Peyer's patch (tissue), 4 donors: ENCODE measurements at places on chromosomes 7 and 10. TPM values are rescaled to one million over a fixed set of nuclear protein-coding genes. Genes with fewer than 3 reads are reported as not detected.

The BTBD16 gene
- total RNA-seq, result not detected

DNA sequence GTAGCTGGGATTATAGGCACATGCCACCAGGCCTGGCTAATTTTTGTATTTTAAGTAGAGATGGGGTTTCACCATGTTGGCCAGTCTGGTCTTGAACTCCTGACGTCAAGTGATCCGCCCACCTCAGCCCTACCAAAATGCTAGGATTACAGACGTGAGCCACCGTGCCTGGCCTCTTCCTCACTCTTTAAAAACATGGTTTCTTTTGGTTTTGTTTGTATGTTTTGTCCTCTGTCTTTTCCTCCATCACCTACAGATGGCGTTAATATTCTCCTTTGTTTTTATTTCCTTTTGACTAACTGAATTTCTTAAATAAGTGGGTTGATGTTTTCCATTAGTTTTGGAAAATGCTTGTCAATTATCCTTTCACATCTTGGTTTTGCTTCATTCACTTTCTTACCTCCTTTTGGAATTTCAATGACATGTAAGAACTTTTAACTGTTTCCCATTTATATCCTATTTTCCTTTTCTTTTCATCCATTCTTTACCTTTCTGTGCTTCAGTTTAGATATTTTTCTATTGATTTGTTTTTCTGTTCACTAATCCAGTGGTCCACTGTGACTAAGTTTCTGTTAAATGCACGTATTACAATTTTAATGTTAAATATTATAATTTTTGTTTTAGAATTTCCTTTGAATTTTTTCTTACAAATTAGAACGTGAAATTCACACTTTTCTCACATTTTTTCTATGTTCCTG, 104.1 kb downstream of the ZNF467 start:
- DNase-seq, result no peak

GRCh38 chr7:36129048-36129534, 24.0 kb upstream of the EEPD1 start:
- DNase-seq, result peak; percentile 75

- DNase-seq, result no peak
These were observed 1231.2 kb downstream of the GATA3 start for GRCh38 chr10:9285690-9286089.

DNA sequence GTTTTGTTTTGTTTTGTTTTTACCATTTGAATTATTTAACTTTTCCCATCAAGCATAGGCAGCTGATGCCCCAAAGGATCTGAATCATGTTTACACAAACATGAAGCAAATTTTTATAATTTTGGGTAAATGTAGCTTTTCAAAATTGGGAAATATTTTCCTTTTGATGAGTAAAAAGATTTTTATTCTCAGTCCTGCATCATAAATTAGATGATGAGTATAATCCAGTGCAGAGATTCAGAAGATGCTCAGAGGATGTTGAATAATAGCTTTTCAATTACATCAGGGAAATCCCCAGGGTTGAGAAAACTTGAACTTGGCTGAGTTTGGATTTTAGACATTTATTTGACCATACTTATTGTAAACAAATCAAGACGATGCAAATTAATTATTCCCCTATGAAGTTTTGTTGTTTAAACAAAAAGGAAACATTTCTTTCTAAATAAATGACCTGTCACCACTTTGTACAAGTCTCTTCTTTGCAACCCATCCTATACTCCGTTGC, 121.7 kb downstream of the FAM204A start:
- no peak for DNase-seq

- no peak for DNase-seq
These were observed 1.3 kb downstream of the SERPINE1 start for GRCh38 chr7:101128040-101128834.

DNA sequence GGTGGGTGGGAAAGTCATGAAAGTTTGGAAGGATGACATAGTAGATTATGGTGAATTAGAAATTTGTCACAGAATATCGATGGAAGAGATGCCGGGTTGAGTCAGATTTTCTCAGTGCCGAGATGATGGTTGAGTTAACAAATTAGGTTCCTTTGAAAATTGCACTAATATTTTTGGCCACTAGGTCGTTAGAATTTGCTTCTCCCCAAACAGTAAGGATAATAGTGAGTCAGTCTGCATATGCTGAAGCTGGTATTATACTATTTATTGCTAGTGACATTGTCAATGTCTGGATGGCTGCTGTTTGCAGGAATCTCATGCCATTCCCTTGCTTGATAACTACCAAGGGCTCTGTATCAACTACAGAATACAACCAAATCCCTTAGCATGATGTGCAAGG, 37.7 kb upstream of the MINDY3 start:
- DNase-seq, result no peak

DNA sequence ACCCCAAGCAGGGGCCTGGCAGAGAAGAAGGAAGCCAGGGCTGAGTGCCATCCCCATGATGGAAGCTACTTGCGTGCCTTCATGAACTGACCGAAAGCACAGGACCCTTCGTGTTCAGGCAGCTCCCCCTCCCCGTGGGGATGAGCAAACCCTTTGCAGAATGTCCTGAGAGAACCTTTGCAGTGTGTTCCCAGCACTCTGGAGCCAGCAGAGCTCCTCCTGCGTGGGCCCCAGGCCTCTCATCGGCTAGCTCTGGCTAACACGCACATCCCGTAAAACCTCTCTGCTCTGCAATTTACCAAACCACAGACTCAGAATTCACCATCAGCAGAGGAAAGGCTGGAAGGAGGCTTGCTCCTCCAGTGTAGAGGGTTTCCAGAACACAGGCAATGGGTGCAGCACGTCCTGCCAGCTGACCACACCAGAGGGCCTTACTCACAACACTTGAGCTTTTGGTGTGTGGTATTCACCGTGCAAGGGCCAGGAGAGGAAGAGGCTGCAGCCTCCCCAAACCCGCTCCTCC, 3.1 kb downstream of the SH3PXD2A start:
- no peak for DNase-seq

- no peak for DNase-seq
These were observed 13.5 kb downstream of the RPA3 start for GRCh38 chr7:7704867-7705266.

The CDHR3 gene
- total RNA-seq, result 82.5 TPM

DNA sequence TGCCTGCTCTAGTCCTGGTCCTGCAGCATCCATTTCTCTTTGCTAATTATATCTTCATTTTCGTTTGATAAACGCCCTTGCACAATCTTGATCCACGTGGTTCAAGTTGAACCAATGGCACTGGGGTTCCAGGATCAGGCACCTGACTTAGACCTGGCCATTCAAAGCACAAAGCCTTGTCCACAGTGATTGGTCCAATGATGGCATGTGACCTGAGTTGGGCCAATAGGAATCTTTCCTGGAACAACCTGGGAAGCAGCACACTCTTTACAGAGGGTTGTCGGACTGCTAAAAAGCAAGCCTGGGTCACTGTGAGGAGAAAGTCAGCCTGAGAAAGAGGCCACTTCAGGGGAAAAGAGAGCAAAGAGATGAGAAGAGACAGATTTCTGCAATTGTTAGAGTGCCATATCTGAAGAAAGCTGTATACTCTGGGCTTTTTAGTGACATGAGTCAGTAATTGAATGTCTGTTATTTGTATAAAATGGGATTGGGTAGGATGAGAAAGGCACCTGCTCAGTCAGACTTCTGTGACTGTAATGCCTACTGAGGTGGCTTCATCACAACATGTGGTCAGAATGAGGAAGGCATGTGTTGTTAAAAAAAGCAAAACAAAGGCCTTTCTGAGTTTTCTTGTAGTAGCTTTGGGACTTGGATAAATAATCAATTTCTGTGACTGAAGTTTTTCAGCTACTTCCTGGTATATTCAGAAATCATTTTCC, 4.4 kb upstream of the STEAP4 start:
- no peak for DNase-seq
